ENCODE measurements at places on chromosomes 7 and 10.

DNA sequence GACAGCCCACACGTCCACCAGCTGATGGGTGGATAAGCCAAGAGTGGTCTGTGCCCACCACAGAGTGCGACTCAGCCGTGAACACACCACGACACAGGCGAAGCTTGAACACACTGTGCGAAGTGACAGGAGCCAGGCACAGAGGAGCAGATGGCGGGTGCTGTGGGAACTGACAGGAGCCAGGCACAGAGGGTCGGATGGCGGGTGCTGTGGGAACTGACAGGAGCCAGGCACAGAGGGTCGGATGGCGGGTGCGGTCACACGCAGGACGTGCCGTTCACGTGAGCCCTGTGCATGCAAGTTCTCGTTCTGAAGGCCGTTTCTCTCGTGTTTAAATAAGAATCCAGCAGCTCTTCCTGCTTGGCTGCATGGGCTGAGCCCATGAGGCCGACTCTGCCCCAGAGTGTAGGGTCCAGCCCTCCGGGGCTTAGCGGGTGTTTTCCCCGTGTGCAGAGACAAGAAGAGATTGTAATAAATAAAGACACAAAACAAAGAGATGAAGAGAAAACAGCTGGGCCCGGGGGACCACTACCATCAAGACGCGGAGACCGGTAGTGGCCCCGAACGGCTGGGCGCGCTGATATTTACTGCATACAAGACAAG lies 5.9 kb upstream of the ADAP1 start:
- no peak for DNase-seq

GRCh38 chr7:93949423-93949822 lies 27.9 kb downstream of the GNG11 start:
- peak; percentile 86 for DNase-seq

GRCh38 chr7:39341083-39341482 lies 225.1 kb upstream of the YAE1 start:
- DNase-seq, result no peak

GRCh38 chr7:67918158-67918557 lies 921.5 kb downstream of the TYW1 start:
- DNase-seq, result no peak

GRCh38 chr10:75932921-75933320 lies 501.5 kb downstream of the LRMDA start:
- no peak for DNase-seq

- DNase-seq, result peak; percentile 78
Measured at GRCh38 chr7:142357953-142358520, 100.2 kb upstream of the PRSS58 start.

DNA sequence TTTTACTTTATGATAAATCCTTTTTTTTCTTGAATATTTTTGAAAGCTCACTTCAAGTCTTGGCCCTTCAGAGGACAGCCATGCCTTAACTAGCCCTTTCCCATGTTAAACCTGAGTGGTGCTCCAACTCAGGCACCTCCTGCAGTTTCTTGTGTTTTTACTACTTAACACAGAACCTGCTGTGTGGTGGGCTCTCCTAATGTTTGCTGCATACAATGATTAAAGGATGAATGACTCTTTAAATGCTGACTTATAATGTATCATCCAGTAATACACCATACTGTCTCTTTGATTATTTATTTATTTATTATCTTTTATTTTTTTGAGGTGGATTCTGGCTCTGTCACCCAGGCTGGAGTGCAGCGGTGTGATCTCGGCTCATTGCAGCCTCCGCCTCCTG lies 179.4 kb downstream of the SEMA3E start:
- peak; percentile 6 for DNase-seq

GRCh38 chr7:108231221-108231620 lies 101.1 kb upstream of the LAMB4 start:
- no peak for DNase-seq

- peak; percentile 24 for DNase-seq
Measured at GRCh38 chr7:43758822-43759683, 573 bp downstream of the BLVRA start.

DNA sequence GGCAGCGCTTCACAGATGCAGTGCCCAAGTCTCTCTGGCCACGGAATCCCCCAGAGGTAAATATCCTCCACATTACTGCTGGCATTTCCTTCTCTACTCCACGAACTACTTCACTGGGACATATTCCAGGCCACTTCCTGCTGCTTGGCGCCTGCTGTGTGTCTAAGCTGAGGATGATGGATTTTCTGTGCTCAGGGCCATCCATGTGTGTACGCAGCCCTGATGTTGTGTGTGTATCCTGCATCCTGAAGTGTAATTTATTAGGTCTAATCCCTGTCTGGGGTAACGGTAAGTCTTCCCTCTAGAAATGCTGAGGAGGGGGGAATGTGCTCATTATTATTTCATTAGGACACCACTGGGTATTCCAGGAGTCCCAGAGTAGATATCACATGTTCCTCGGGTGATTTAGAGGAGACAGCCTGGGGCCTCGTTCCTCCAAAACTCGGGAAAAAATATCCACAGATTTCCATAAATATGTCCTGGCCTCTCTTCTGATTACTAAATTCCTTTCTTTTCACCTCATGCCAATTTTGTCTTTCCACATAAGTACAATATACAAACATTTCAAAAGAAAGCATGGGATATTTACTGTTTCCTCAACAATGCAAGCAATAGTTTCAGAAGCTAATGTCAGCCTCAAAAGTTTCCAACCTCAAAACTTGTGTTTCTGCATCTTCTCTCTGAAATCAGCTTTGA lies 25.5 kb upstream of the HABP2 start:
- DNase-seq, result peak; percentile 61

- peak; percentile 9 for DNase-seq
Measured at GRCh38 chr7:78562191-78562590, 763.6 kb downstream of the PHTF2 start.

DNA sequence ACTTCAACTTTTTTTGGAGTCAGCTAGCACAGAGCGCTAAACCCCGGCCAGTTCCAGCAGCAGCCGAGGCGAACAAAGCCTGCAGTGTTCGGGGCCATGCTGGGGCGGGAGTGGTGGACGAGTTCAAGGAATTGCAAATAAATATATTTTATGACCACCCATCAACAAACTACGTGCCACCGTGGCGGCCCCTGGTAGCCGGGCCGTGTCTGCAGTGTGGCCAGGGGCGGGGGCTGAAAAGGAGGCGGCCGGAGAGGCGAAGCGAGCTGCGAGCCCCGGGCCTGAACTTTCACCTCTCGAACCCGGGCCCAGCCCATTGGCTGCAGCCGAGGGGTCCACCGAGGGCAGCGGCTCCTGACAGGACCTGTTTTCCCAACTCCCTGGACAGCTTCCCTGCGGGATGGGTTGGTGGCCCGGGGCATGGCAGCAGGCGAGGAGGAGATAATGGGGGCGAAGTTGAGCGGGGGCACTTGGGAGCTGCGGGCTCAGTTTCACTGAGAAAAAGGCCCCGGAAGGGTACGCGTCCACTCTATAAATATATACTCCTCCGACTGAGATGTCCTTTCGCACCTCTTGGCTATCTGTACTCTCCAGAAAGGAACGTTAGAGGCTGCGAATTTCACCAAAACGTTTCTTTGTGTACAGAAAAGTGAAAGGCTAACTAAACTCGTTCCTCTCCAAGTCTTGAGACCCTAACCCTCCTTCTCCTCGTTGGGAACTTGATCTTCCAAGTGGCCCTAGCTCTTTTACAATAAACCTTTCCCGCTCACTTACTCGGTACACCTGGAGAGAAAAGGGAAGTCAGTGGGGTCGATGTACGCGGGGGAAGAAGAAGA lies 164.6 kb upstream of the PPP1R3A start:
- no peak for DNase-seq

DNA sequence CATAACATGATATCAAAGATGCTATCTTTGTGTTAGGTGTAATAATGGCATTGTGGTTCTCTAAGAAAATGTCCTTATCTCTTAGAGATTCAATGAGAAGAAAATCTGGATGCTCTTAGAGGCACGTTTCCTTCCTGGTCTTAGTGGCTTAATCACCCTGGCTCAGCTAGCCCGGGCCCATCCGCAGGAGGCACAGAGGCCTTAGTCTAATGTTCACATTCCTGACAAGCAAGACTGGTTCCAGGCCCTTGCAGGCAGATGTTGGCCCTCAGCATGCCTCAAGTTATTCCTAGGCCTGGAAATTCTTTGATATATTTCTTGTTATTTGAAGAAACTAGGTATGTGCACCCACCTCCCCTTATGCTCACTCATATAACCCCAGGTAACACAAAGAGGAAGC lies 357.6 kb downstream of the SFMBT2 start:
- no peak for DNase-seq

DNA sequence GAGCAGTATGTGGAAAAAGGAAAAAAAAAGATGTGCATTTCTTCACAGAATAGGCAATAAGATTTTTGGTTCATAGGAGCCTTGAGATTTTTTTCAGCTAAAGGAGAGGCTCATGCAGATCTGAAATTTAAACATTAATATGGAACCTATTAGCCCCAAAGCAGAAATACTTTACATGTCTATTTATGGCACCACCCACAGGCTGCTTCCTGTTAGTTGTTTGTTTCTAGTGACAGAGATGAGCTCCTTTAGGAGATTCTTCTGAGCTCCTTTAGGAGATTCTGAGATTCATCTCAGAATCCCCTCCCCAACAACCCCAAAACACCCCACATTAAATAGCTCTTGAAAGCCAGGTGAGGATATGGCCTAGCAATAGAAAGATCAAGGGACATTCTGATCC lies 27.9 kb upstream of the HPS1 start:
- no peak for DNase-seq
